ENCODE measurements at places on chromosomes 2 and 18. TPM values are rescaled to one million over a fixed set of nuclear protein-coding genes. Genes with fewer than 3 reads are reported as not detected.

ALKAL2 gene
- total RNA-seq, result not detected

ADD2 gene
- total RNA-seq, result 3.8 TPM

SLC11A1 gene
- 0.35 TPM for total RNA-seq

NEB gene
- not detected for total RNA-seq

NOL4 gene
- total RNA-seq, result not detected

DNAJC5G gene
- not detected for total RNA-seq

DNAJC10 gene
- 167 TPM for total RNA-seq

CTNNA2 gene
- total RNA-seq, result not detected

DNA sequence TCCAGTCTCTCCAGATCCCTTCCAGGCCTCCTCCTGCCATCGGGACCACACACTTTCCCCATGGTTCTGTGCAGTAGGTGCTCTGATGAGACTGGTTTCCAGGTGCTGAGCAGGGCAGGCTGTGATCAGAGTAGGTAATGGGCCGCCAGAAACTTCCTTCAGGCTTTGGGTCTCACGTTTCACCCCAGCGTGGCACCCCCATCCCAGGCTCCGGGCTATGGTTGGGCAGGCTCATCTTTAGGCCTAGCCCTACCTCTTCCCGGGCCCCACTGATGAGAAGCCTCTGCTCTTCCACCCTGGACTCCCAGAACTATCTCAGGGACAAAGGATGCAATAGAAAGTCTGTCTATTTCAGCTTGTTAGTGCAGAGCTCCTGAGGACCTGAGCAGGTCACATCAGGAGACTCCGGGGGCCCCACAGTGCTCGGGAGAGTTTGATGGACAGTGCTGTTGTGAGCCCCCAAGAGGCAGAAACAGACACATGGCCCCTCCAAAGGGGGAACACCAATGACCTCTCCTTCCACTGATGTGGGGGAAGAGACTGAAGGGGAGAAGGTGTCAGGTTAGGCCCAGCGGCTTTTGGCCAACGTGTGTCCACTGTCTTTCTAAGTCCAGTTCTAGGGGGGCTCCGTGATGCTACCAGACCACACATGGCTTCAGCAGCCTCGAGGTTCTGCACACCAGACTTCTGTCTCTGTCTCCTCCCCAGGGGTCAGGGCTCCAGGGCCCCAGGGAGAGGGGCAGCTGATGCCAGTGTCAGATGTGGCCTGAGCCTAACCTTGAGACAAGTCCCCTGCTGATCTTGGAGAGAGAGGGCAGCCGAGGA is 5.8 kb upstream of the PROM2 start:
- no peak for DNase-seq

DNA sequence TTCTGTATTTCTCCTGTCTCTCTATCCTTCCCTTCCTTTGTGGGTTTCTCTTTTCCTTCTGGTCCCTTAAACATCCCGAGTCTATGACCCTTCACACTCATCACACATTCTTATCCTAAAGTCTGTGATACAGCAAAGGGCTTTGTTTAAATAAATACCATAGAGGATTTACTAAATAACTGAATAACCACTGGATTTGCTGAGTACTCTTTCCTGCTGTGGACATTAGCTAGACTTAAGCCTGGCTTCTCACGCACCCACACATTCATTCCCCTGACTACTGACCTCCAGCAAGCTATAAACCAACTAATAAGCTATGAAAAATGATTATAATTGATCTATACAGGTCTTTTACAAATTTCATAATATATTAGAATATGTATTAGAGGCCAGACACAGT is 76.6 kb downstream of the COL4A3 start:
- no peak for DNase-seq

GRCh38 chr2:230713331-230714135 is 891 bp downstream of the CAB39 start:
- DNase-seq, result no peak

- no peak for DNase-seq
Measured at GRCh38 chr18:37889963-37890362, 324.4 kb upstream of the CELF4 start.

DNA sequence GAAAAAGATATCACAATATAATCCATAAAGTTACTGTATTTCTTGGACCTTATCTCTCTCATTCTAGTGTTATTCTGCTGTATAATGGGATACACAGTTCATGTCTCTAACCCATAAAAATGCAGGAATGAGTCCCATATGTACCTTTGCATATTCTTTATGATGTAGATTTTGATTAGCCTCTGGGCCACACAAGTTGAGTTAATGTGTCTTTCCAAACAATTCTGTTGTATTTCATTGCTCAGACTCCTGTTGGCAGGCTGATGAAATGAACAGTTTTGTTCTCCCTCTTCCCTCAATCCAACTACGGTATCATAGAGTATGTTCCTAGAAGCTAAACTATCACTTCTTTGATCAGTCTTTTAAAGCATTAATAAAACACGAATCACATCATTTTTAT is 113.2 kb upstream of the SATB2 start:
- DNase-seq, result no peak

GRCh38 chr2:205769879-205770278 is 87.6 kb downstream of the NRP2 start:
- no peak for DNase-seq

DNA sequence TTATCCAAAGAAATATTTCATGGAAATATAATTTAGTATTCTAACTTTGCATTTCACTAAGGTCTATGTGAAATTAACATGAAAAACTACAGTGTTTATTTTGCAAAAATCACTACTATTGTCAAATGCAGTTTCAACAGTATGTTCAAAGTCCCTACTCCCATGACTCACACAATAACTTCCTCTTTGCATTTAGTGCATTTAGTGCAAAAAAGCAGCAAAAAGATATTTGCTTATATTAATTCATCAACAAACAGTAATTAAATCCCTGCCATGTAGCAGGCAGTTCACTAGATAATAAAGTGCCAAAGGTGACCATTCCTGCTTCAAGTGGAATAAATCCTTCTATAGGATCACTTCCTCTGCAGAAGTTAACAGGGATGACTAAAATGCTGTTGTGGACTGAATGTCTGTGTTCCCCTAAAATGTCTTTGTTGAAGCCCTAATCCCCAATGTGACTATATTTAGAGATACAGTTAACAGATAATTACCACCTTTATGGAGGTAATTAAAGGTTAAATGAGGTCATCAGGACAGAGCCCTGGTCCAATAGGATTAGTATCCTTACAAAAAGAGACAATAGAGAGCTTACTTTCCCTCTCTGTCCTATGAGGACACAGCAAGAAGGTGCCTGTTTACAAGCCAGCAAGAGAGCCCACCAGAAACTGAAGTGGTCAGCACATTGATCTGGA is 61.7 kb downstream of the STK39 start:
- DNase-seq, result peak; percentile 35

DNA sequence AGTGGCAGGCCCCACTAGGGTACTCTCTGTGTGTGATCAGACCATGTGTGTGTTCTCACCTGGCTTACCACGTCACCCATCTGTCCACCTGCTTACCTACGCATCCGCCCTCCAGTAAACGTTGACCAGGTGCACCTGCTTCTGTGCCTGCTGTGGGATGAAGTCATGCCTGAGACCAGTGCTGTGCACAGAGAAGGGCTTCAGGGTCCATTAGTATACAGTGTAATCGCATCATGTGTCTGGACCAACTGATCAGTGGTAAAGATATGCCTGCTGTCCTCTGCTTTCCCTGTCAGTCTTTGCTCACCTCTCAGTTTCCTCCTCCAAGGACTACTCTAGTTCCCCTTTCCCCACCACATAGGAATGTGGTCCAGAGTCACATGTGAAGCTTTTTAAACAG is 109.3 kb downstream of the FHOD3 start:
- no peak for DNase-seq

- DNase-seq, result no peak
Measured at GRCh38 chr18:35155398-35156117, 85.3 kb upstream of the ZNF397 start.

- no peak for DNase-seq
Measured at GRCh38 chr18:22493940-22494339, 76.2 kb upstream of the CTAGE1 start.

DNA sequence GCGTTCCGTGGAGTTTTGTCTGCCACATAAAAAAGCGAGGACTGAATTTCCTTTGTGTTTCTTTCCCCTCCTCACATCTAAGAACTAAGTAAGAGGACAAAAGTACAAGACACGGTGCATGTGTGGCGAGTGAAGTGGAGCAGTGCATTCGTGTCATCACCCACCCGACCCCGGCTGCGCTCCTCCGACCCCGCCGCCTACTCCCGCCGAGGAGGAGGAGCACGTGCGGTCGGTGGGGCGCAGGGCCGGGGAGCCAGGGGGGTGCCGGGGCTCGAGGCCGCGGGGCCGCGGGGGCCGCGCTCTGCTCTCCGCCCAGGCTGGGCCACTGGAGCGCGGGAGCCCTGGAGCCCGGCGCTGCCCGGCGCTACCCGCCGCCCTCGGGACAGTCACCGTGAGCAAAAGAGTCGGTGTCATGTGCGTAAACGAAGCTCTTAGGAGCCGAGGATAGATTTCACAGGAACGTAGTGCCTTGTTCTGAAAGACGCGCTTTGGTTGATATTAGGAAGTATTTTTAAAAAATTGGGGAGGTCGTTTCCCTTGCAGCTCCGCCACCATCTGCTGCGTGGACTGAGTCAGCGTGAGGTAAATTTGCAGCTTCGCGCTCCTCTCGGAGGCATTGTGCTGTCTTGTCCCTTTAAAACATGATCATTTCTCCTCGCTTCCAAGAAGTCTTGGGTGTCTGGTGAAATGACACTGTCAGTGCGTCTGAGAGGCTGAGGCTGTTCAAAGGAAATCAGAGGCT is 11.0 kb downstream of the TBR1 start:
- DNase-seq, result no peak

- DNase-seq, result no peak
Measured at GRCh38 chr18:45666006-45666405, 50.7 kb downstream of the SLC14A2 start.
